ENCODE measurements at places on chromosomes 5 and 9.

- DNase-seq, result no peak
These were observed 72.8 kb upstream of the EFNA5 start for GRCh38 chr5:107743373-107744000.

- DNase-seq, result no peak
These were observed 197.1 kb downstream of the NTRK2 start for GRCh38 chr9:84866396-84867175.

DNA sequence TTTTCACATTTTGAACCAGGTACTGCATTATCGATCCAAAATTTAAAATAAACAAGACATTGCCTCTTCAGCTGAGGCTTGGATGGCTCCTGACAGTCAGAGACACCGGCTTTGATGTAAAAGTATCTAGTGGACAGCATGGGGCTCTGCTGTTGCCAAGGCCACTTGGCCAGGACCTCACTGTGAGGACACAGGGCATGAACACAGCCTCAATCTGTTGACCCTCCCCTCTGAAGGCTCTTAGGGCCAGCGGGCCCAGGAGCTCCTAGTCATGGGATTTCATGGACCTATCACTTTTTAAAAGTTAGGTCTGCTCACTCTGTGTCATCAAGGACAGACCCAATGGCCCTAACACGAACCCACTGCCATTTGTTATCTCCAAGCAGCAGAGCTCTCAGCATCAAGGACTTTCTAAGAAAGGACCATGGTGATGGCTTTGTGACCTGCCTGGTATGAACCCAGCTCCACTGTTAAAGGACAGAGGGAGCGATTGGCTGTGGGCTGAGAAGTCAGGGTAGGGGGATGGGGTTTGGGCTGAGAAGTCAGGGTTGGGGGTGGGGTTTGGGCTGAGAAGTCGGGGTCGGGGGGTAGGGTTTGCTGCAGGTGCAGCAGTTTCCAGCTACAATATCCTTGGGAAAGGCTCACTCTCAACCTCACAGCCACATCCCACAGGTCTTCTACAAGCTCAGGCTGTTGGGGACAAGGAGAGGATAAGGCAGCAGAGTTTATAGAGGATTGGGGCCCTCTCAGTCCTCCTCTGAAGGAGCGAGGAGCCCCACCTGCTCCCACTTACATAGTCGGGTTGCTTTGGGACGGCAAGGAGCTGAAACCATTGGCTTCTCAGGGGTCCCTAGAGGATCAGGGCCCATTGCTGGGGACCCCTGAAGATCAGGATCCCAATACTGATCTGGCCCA is 146.8 kb downstream of the BARX1 start:
- DNase-seq, result no peak

DNA sequence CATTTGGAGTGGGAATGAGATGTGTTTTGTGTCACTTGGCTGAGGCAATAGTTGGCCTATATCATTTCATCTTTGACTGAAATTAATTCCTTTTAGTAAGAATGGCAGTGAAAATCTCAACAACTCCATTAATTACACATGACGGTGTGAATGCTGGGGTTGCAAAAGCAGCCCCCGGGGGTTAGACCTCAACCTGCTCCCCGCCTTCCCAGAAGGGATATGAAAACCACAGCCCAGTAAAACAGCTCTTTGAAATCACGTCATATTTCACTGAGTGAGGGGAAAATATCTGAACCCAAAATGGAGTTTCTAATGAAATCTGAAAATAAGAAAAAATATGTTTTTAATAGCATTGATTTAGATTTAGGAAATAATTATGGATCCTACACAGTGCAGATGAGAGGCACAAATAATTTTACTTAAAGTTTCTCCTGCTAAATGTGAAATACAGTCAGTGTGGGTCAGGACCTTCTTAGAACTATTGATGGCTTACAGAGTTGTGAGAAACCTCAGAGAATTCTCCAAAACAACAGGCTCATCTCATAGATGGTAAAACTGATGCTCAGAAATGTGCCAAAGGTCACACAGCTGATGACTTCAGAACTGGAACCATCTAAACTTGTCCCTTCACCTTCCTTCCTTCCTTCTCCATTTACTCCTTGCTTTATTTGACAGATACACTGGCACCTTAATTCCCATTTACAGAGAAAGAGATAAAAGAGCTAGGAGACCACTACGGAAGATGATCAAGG is 96.5 kb downstream of the SPOCK1 start:
- no peak for DNase-seq

GRCh38 chr9:133707065-133707762 is 30.9 kb downstream of the SARDH start:
- DNase-seq, result no peak

GRCh38 chr9:134377976-134378375 is 51.7 kb downstream of the RXRA start:
- DNase-seq, result no peak

- no peak for DNase-seq
These were observed 121.4 kb upstream of the C6 start for GRCh38 chr5:41334758-41335157.

- no peak for DNase-seq
These were observed 3.0 kb upstream of the FGF18 start for GRCh38 chr5:171416160-171417049.

DNA sequence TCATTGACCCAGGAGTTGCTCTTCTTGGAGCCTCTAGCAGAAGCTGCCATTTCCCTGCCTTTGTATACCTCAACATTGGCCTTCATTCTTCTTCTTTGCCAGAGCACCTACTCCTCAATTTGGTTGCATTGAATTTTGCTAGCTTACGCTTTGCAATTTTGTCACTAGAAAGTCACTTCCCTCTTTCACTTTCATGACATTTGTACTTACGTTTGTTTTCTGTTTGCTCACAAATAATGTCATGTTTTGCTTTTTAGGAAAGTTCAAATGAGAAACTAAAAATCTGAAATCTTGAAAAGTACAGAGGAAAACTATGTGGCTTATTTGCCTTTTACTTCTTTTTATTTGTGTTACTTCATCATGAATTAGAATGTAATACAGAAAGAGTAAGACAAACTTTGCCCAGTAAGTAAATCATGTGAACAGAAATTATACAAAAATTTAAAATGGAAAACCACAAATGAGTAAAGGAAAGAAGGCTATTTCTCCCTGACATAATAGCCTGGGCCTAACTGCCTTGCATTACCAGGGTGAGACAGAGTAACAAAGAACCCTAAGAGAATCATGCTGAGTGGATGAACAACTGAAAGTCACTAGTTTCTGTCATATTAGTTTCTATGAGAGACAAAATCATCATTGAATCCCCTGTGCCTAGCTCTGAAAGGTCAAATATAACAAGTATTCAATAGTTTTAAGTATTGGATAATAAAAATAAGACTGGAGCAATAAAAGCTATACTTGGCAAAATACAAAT is 7.4 kb upstream of the IFNA1 start:
- DNase-seq, result no peak

GRCh38 chr5:171123417-171123816 is 185.6 kb upstream of the TLX3 start:
- DNase-seq, result no peak

- DNase-seq, result no peak
These were observed 42.2 kb upstream of the FSD1L start for GRCh38 chr9:105405514-105406131.

GRCh38 chr5:76099756-76100155 is 16.6 kb downstream of the SV2C start:
- no peak for DNase-seq

- DNase-seq, result no peak
These were observed 13.8 kb downstream of the ST8SIA4 start for GRCh38 chr5:100889165-100889743.

DNA sequence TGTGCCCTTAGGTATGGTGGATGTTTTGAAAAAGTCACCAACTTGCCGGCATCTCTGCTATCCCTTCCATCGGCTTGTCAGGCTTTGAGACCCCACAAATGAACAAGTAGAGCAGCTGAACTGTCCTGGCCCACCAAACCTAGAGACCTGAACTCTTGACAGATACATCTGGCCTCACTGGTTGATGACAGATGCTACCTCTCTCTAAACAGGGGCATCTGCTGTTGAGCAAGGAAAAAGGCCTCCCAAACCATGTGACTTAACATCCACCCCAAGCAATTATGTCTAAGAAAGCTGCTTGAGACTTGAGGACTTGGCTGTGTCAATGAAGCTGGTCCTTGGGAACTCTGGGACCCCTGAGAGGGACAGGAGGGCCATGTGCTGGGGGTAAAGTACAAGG is 2.3 kb downstream of the CCNI2 start:
- no peak for DNase-seq

GRCh38 chr5:143491646-143492045 is 88.2 kb upstream of the NR3C1 start:
- DNase-seq, result no peak

GRCh38 chr9:113548221-113549041 is 84.9 kb downstream of the RGS3 start:
- no peak for DNase-seq

- DNase-seq, result no peak
These were observed 228.1 kb upstream of the CYLC2 start for GRCh38 chr9:102767076-102767475.

- DNase-seq, result no peak
These were observed 147.5 kb downstream of the CAVIN4 start for GRCh38 chr9:100725371-100725770.

GRCh38 chr5:104223885-104224773 is 661.5 kb upstream of the NUDT12 start:
- DNase-seq, result no peak

DNA sequence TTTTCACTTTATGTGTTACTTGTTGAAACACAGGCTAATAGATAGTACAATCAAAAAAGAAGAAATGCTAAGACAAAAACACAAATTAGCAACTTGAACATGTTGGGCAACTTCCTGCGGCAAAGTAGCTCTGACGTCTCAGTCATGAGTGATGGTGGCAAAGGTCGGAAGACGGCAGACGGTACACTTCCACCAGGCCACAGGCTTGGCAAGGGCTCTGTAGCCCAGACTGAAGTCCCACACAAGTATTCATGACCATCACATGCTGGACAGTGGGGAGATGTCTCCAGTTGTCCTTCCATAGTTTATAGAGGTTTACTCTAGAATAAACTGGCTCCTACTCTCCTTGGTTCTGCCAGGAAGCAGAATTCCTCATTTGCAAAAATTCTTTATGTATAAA is 831.3 kb downstream of the MTRR start:
- no peak for DNase-seq

GRCh38 chr5:14895301-14895700 is 23.7 kb upstream of the ANKH start:
- DNase-seq, result no peak

- DNase-seq, result no peak
These were observed 153.9 kb upstream of the DAP start for GRCh38 chr5:10914741-10915480.

DNA sequence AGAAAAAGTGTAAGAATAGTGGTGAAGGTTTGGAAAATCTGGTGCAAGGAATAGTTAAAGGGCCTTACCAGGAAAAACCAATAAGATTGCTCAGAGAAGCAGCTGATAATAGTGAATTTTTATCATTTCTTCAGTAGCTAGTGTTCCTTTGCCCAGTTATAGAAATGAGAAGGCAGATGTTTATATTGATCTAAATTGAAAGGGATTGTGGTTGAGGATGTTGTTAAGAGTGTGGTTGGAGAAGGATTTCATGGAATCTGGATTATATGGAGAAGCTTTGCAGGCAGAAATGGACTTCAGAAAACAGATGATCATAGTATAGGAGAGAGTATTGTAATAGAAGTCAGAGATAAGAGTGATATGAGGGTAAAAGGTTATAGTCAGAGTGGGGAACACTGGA is 102.6 kb downstream of the XRCC4 start:
- no peak for DNase-seq

- no peak for DNase-seq
These were observed 391.5 kb upstream of the SMC2 start for GRCh38 chr9:103702572-103702971.

GRCh38 chr9:138078846-138079245 is 201.3 kb downstream of the CACNA1B start:
- no peak for DNase-seq

DNA sequence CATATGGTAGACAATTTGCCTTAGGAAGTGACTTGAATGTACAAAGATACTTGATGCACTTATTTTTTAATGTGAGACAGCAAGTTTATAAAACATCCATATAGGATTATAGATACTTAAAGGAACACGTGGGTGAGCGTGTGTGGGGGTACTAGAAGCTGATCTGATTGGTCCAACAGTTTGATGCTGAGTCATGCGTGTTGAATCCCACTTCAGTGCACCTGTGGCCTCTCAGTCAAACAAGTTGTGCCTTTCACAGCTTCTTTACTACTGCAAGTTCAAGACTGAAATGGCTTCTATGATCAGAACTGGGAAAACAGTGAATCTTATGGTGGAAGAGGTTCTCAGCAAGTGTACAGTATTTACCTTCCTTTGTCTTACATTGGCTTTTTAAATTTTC is 98.9 kb downstream of the MAP1B start:
- no peak for DNase-seq

DNA sequence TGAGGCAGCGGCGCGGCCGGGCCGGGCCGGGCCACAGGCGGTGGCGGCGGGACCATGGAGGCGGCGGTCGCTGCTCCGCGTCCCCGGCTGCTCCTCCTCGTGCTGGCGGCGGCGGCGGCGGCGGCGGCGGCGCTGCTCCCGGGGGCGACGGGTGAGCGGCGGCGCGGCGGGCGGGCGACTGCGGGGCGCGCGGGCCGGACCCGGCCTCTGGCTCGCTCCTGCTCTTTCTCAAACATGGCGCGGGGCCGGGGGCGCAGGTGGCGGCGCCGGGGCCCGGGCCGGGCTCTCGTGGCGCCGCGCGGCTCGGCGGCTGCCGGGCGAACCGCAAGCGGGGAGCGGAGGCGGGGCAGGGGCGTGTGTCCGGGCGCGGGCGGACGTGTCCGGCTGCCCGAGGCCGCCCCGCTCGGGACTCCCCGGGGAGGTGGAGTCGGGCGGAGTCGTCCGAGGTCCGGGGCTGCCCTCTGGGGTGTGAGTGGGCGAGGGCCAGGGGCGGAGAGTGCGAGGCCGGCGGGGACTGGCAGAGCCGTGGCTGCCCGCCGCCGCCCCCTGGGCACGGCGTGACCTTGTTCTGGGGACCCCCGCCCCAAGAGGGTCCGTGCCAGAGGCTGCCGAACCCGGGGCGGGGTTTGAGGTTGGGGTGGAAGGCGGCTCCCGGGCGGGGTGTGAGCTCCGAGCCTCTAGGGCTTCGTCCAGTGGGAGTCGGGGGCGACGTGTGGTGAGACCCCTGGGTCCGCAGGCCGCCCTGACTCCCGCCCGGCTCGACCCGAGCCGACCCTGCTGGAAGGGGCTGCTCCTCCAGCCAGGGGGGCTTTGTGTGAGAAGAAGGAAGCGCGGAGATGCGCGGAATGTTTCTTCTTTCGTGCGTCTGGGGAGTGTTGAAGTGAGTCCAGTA is 485 bp downstream of the TGFBR1 start:
- DNase-seq, result no peak
